Urothelium cell line (cell line): ENCODE measurements at places on chromosomes 3 and 15.

DNA sequence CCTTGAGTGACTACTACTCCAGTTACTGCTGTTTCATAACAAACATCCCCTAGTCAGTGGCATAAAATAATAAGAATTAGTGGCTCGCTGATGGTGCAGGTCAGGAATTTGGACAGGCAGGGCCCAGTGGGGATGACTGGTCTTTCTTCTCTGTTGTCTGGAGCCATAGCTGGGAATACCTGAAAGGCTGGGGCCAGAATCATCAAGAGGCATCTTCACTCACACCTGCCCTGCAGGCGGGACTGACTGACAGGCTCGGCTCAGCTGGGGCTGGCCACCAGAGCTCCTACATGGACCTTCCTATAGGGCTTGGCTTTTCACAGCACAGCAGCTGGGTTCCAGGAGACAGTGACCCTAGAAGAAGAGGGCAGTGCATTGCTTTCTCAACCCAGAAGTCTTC is 148.8 kb upstream of the ATP10A start:
- DNase-seq = no peak

DNA sequence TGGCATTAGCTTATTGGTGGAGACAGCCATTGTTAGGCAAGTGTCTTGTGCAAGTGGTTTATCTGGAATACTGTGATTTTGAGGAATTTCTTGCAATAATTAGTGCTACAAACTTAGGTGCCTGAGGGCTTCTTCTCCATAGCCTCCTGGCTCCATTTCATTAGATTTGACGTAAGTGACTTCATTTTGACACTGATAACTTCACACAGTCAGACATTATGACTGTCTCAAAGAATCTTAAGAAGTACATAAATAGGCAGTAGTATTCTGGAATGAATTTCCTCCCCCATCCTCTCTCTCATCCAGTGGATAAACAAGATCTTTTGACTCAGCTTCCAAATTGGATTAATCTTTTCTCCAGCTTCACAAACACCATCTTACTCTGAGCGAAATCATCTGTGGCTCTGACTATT is 19.0 kb downstream of the ARL14 start:
- no peak for DNase-seq

- DNase-seq = no peak
Measured at GRCh38 chr3:113441051-113441770, at the start of gene CFAP44. Gene CFAP44 (minus strand): TSS chr3:113441493. CDS start chr3:113433664, 7,829 bp downstream.

DNA sequence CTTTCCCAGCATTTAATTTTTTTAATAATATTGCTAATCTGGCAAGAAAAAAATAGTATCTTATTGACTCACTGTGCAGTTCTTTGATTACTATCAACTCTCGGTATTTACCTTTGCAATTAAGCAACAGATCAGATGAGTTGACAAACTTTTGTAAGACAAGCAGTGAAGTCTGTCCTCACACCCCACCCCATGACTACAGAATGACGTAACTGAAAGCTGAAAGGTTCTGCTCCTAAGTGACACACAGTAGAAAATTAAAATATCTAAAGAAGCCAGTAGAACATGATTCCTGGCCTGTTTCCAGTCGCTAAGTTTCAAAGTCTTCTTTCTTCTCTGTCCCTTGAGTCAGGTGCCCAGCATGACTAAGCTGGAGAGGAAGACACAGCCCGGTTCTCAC is 135.5 kb downstream of the STT3B start:
- no peak for DNase-seq

- DNase-seq = no peak
Measured at GRCh38 chr3:62046326-62046725, 327.0 kb downstream of the FEZF2 start.

- no peak for DNase-seq
Measured at GRCh38 chr15:90031231-90031791, 30.2 kb downstream of the ZNF710 start.

DNA sequence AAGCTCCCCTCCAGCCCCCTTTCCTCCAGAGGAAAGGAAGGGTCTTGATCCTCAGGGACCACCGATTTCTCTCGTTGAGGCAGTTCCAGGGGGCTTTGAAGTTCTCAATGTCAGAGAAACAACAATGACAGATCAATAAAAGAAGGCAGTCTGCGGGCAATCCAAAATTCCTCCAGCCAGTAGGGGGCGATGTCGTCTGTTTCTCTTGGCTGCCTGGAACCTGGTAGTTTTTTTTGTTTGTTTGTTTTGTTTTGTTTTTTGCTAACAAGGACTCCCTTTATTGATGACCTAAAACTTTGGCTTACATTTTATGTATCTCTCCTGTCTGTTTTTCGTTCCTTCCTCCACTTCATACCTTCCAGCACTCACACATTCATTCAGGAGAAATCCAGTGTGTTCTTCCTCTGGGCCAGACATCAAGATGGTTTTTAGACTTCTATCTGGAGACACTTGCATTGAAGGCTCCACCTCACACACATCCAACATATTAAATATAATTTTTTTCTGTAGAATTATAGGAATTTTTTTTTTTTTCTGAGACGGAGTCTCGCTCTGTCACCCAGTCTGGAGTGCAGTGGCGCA is 276.6 kb downstream of the RPLP1 start:
- DNase-seq = peak; percentile 54

- peak; percentile 78 for DNase-seq
Measured at GRCh38 chr15:68650901-68651709, 72.3 kb downstream of the CORO2B start.

DNA sequence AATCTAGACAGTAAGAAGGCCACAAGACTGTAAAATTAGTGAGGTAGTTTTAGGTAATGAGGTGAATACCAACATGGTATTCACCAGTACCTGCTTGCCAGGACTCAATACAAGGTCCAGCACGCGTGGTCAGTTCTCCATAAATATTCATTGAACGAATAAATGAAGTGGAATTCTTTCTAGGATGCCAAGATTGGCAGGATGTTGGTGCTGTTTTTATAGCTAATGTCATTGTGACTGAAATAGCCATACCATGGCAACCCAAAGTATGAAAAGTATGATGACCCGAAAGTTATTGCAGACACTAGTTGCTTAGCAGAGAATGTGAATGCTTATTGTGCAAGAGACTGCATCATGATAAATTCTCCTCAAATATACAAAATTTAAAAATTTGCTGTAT is 307.2 kb downstream of the KCNH8 start:
- no peak for DNase-seq

- peak; percentile 79 for DNase-seq
Measured at GRCh38 chr3:101936419-101937356, 87.4 kb downstream of the NFKBIZ start.

DNA sequence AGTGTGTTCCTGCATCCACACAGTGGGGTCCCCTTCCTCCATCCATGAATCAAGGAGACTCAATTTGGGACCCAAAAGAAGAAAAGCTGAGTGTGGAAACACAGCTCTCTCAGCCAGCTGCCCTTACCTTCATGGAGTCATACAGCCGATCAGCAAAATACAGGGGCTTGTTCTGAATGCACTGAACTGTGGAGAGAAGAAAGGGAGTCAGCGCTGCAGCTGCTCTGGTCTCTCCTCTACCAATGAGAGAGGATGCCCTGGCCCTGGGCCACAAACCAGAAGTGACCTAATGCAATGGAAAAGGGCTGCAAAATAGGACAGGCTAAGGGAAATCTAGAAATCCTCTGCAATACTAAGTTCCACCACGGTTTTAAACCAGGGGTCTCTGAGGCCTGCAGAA is 46.7 kb downstream of the ANXA2 start:
- no peak for DNase-seq

GRCh38 chr3:171963546-171963945 is 75.8 kb upstream of the FNDC3B start:
- no peak for DNase-seq

GRCh38 chr3:12661926-12662592 is 1.9 kb downstream of the RAF1 start:
- DNase-seq = no peak

- no peak for DNase-seq
Measured at GRCh38 chr3:194682189-194682693, 3.4 kb upstream of the FAM43A start.

- peak; percentile 37 for DNase-seq
Measured at GRCh38 chr3:195001961-195002861, 268.7 kb downstream of the XXYLT1 start.

- no peak for DNase-seq
Measured at GRCh38 chr15:39599871-39600270, 19.0 kb downstream of the THBS1 start.

GRCh38 chr3:123111640-123112039 is 44.8 kb downstream of the PDIA5 start:
- no peak for DNase-seq

DNA sequence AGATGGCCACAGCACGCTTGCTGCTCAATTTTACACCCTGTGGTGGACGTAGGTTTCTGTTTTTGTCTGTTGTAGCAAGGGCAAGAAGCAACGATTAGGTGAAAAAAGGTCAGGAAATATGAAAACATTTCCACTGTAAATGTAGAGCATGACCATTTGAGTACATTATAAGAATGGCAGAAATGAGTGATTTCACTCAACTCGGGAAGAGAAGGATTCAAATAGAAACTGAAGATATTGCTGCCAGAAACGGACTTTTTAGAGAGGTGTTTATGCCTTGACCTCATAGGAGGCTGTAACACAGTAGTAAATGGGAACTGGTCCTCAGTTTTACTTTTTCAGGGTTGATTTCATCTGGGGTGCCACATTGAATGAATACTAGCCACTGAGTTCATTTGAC is 33.1 kb upstream of the GASK1A start:
- no peak for DNase-seq

DNA sequence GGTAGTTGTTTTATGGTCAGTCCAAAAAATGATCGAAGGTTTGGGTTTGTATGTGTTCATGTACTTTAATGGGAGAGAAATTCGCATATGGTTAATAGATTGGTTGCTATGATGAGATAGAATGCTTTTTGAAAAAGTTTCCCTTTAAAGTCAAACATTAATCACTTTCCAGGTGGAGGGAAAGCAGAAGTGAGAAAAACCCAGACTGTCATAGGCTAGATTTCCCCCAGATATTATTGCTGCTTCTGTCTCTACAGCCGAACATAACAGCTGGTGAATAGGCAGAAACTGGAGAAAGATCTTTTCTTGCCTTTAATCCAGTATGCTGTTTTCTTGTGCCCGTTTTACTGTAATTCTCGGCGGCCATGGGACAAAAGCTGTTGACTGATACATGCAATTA is 287.6 kb downstream of the SOX2 start:
- no peak for DNase-seq

DNA sequence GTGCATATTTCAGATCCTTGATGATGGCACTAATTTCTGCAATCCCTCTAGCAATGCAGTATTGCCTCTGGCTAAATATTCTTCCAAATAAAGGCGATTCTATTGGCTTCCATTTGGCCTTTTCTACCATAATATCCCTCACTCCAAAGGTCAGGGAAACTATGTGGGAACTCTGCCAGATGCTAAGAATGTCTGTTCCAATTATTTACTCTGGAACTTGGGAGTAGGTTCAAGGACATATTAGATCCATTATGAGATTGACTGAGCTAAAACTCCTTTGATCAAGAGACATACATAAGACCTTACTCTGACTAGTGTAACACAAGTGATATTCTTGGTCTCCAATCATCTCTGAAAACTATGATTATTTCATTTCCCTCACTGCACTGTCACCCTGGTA is 674.5 kb upstream of the NECTIN3 start:
- no peak for DNase-seq

- DNase-seq = no peak
Measured at GRCh38 chr3:141686466-141687291, 51.4 kb upstream of the RNF7 start.

DNA sequence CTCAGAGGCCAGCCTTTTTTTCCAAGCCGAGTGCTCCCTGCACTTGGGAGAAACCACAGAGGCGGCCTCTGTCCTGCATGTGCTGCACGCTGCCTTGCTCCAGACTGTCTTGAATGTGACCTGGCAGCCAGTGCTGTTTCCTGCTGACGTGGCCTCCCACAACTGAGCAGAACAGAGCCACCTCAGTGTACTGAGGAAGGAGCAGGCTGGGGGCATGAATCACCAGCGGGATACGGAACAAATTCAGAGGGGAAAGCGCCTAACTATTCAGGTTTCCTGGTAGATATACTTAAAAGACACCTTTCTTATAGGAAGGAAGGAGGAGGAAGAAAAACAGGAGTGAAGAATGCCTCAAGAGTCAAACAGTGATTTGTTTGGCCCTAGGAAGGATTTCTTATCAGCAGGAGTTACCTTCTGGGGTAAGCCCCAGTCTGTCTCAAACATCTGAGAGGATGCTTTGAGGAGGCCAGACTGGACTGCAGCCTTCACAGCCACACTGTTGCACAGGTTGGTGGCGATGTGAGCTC is 114.0 kb downstream of the FNDC3B start:
- DNase-seq = peak; percentile 86

GRCh38 chr15:87365186-87365585 is 891.4 kb downstream of the NTRK3 start:
- peak; percentile 73 for DNase-seq

- DNase-seq = no peak
Measured at GRCh38 chr3:196620161-196620604, 19.3 kb upstream of the NRROS start.

DNA sequence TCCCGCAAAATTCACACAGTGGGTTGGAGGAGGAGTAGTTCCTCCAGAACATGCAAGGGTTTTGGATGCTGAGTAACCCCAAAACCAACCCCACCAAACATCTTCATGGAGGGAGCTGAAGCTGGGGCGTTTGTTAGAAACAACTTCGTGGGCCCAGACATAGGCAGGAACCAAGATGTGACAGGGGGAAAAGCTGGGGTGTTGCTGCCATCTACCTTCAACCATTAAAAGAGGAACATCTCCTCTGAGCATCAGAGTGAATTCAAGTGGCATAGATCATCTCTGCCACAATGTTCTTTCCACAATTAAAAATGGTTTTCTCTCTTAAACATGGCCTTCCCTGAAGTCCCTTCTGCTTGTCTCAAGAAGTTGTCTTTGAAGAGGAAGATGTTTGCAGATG is 20.5 kb downstream of the SIDT1 start:
- no peak for DNase-seq

DNA sequence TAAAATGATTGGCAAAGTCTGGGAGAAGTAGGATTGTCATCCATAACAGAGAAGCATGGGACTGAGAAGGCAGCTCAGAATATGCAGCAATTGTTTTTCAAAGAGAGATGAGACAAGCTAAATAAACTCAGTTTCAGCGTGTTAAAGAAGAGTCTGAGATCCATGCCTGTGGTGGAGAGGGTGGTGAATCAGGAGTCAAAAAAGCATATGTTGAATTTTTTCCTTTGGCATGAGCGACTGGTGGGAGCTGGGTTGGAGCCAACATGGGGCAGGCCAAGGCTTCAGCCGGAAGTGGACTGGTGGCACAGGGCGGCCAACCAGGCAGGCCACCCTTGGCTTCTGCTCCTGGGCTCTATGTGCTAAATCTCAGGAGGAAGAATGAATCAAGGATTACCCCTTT is 102.0 kb downstream of the SST start:
- peak; percentile 50 for DNase-seq

- DNase-seq = no peak
Measured at GRCh38 chr3:151305775-151306151, 10.9 kb downstream of the GPR87 start.

GRCh38 chr3:42148982-42149432 is 57.9 kb downstream of the TRAK1 start:
- peak; percentile 86 for DNase-seq

GRCh38 chr15:45635191-45635638 is 386 bp downstream of the SQOR start:
- DNase-seq = peak; percentile 39

- no peak for DNase-seq
Measured at GRCh38 chr3:143436231-143436930, 316.8 kb downstream of the CHST2 start.
